NK-92 treated with Interleukin-12 subunit alpha and Interleukin-12 subunit beta, amount 100 ng/mL, for 24 hours (cell line): ENCODE measurements at places on chromosomes 6 and 20.

- no peak for DNase-seq
Observed at GRCh38 chr6:84016029-84016428, 17.5 kb upstream of the MRAP2 start.

GRCh38 chr6:84093441-84094435 lies 60.2 kb downstream of the MRAP2 start:
- DNase-seq, result no peak

DNA sequence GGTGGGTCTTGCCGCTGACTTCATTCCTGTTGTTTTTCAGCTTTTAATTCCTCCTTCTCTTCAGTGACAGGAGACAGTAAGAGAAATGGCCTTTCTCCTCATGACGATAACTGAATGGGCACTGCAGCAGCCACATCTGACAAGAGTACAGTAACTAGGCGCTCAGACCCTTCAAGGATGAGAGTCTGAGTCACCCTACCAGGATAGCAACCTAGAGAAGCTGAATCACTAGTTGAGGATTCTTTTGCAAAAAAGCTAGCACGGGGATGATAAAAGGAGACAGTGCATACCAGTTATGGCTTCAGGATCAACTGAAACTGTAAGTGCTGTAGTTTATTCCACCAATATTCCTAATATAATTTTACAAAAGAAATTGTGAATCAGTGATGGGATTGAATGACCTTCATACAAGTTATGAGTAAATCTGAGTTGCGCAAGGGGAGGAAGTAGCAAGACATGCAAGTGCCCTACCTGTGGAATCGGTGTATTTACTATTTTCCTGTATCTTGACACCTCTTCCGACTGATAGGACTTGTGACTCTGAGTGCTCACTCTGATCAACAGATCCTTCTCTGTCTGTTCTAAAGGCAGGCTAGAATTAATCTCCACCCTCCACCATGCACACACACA lies 161.8 kb upstream of the GRIK2 start:
- DNase-seq, result no peak

DNA sequence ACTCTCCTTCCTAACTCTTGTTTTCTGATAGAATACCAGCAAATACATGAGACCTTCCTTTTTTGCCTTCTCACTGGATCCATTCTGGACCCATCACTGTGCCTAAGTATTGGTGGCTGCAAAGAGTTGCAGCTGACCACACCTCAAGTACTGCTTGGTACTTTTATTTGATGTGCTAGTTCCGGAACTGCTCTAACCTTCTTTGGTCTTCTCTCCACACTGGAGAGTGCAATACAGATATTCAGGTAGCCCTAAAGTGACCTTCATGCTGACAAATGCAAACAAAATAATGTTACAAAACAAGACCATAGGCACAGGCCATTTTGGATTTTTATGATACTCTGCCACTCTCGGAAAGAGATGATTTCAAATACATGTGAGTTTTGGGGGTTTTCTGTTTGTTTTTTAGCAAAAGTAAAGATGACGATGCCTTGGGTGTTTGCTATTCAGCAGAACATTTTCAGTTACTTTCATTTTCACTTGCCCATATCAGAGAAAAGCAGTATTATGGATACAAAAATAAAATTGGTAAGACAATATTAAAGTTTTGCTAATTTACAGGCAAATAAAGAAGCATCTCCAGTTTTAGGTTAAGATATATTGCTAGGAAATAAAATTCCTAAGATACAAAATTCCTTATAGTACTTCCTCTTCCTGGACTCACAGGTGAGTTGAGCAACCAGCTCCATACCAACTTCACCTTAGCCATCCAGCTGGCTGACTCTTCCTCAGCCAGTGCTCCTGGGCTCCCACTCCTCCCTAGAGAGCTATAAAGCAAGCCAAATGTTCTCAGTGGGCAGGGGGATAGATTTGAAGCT lies 42.0 kb downstream of the PTPRK start:
- DNase-seq, result no peak

GRCh38 chr6:159047891-159048685 lies 3.3 kb upstream of the TAGAP start:
- DNase-seq, result no peak

GRCh38 chr6:162343936-162344645 lies 383.5 kb downstream of the PRKN start:
- no peak for DNase-seq

GRCh38 chr6:74749211-74750147 lies 456.4 kb downstream of the COL12A1 start:
- DNase-seq, result no peak

DNA sequence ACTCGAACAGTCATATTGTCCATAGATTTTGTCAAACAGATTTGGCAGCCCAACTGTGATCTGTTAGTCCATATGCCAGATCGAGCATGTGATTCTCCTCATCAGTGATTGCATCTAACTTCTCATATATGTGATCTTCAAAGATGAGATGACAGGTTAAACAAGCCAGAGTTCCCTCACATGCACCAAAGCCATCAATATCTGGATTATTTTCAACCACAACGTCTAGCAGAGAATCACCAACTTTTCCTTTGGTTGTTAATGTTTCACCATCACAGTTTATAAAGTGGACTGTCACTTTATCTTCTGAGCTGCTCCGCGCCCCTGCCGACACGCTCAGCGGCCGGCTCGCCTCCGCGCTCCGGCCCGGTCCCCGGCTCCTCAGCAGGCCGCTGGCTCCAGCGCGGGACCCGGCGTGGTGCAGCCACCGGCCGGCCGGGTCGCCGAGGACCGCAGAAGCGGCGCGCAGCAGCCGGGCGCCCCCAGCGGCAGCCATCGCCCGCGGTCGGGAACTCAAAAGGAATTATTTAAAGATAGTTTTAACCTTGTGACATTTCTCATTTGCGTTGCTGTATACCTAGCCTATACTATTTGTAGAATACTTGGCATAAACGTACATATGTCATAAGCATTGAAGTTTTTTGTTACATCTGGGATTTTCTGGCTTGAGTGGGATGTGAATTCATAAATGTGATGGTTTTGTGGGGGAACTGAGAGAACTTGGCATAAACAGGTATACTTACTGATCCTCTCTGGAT lies 40.1 kb upstream of the DYNLRB1 start:
- DNase-seq, result no peak

DNA sequence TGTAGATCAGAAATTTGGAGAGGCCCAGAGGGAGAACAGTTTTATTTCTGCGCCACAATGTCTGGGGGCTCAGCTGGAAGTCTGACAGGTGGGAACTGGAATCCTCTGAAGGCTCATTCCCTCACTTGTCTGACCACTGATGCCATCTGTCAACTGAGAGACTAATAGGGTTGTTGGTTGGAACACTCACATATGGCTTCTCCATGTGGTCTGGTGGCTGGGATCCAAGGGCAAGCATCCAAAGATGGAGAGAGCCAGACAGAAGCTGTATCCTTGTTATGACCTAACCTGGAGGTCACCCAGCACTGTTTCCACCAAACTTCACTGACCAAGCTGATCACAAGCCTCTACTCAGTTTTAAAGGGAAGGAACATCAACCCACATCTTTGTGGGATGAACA lies 117.9 kb upstream of the AKAP12 start:
- DNase-seq, result no peak

- DNase-seq, result no peak
Observed at GRCh38 chr6:134921721-134922261, 28.1 kb downstream of the ALDH8A1 start.

DNA sequence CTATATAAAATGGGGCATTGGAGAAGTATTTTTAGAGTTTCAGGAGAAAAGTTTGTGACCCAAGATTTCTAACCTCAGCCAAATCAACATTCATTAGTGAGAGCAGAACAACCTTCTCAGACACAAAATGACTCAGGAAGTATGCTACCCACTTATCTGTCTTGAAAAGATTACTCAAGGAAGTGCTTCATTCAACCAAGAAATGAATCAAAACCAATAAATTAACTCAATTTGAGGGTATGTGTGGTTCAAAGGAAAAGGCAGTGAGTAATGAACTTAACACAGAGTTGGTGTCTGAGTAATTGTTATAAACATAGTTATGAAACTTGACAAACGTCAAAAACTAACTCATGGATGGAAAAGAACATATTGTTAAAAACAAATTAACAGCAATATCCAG lies 227.6 kb downstream of the HAO1 start:
- no peak for DNase-seq

DNA sequence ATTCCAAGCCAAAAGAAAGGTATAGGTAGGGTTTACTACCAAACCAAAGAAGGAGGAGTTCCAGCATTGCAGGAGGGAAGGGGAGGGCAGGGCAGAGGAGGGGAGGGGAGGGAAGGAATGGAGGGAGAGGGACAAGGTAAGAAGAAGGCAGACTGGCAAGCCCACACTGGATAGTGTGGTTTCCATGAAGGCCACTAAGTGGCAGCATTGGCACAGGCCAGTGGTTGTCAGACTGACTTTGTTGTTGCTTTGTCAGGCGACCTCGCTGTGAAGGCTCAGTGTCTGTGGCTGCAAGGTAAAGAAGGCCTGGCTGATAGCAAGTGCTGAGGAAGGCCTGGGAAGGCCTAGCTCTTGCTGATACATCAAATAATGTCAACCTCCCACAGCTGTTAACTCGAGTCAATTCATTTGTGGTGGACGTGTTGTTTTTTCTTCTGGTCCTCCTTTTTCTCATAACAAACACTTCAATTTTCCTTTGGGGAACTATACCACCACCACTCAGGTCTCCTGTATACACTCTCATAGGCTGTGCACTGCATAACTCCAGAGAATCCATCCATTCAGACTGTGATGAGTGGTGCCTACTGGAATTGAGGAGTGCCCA lies 7.7 kb upstream of the ZNF334 start:
- DNase-seq, result peak; percentile 51

GRCh38 chr6:73200735-73201134 lies 24.6 kb downstream of the KHDC1L start:
- no peak for DNase-seq

GRCh38 chr6:1363729-1364572 lies 25.4 kb upstream of the FOXF2 start:
- no peak for DNase-seq

GRCh38 chr6:148518511-148519156 lies 176.0 kb downstream of the SASH1 start:
- DNase-seq, result no peak

DNA sequence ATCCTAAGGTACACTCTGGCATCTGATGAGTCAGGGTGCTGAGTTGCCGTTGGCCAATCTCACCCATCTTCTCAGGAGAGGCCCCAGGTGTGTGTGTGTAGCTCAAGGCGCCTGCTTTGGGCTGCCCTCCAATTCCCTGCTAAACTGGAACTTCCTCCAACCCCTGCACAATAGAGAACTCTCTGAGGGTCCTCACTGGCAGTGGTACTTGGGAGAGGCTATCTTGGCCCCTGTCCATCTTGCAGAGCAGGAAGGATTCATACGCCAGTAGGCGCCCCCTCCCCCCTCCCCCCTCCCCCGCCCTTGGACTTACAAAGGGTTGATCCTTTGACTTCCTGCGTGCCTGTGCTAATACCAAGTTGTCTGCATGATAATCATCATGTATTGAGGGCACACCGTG lies 173.6 kb downstream of the SASH1 start:
- no peak for DNase-seq

- no peak for DNase-seq
Observed at GRCh38 chr6:100096936-100097335, 102.9 kb upstream of the MCHR2 start.

- no peak for DNase-seq
Observed at GRCh38 chr6:36688063-36688738, 9.4 kb upstream of the RAB44 start.

DNA sequence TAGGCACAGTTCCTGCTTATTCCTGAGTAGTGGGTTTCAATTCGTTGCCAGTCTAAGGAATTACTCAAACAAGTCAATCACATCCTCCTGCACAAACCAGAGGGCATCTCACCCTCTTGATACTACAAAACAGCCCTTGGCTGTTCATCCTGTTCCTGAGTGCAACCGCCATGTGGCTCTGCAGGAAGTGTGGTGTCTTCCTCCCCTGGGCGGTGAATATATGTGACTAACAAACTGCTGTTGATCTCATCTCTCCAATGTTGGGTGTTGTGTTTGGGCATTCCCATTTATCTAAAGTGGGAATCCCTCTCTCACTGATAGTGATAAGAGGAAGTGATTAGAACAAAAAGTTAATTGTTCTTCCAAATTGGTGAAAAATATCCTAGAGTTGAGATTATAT lies 163.0 kb downstream of the TBX18 start:
- DNase-seq, result no peak

DNA sequence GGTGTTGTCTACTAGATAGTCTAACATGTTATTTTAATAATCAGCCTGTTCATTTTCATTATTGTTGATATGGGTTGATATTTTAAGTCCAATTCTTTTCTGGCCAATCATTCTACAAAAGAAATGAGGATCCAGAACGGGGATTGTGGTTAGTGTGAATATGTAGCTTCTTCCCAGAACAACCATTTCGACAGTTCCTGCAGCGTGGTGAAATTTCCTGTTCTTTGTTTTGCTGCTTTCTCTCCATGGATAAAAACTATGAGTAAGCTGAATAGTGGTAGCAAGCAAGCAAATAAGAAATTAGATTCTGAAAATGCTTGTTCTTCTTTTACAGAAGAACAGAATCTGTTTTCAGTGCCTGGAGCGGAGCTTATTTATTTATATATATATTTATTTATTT lies 65.5 kb upstream of the F13A1 start:
- no peak for DNase-seq

DNA sequence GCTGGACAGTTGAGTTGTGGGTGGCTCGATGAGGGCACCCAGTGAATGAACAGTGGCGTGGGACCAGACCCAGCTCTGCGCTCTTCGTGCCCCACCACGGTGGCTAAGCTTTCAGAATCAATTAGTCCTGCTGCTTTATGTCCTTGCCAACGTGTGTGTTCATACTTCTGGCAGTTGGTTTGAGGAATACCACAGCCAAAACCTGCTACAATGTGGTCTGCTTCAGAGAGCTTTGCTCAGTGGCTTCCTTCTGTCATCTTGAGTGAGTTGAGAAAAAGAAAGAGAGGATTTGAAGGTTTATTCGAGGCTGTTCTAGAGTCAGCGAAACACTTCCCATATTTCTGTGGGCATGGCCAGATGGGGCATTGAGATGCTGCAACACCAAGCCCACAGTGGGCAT lies 39.5 kb upstream of the SLC22A2 start:
- DNase-seq, result no peak

- DNase-seq, result no peak
Observed at GRCh38 chr20:34806255-34806654, 19.2 kb downstream of the NCOA6 start.

- DNase-seq, result no peak
Observed at GRCh38 chr20:32028647-32029372, 18.6 kb downstream of the CCM2L start.
